ENCODE measurements at places on chromosomes 6 and 20.

DNA sequence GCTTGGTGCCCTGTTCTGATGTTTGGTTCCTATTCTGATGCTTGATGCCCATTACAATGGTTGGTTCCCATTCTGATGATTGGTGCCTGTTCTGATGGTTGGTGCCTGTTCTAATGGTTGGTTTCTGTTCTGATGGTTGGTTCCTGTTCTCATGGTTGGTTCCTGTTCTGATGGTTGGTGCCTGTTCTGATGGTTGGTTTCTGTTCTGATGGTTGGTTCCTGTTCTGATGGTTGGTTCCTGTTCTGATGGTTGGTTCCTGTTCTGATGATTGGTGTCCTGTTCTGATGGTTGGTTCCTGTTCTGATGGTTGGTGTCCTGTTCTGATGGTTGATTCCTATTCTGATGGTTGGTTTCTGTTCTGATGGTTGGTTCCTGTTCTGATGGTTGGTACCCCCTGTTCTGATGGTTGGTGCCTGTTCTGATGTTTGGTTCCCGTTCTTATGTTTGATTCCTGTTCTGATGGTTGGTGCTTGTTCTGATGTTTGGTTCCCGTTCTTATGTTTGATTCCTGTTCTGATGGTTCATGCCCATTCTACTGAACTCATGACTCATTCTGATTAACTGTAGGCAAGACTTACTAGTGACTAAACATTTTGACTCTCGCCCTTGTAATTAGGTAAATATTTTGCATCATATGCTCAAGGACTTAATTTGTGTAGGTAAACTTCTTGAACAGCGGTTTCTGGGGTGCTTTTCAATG, 146.2 kb downstream of the DLL1 start:
- no peak for DNase-seq

DNA sequence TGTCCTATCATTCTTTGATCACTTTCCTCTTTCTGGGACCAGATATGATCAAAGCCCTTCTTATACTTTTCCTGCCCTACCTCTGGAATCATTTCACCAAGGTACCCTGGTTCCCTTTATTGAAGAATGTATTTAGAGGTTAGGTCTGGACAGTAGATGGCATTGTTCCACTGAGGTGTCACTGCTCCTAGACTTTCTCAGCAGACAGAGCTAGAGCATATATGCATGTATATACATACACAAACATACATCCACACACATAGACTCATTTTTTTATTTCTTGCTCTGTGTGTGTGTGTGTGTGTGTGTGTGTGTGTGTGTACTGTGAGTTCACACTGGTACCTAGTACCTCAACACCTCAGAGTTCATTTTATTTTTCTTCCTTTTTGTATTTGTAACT, 40.9 kb downstream of the PTPRA start:
- DNase-seq = no peak

DNA sequence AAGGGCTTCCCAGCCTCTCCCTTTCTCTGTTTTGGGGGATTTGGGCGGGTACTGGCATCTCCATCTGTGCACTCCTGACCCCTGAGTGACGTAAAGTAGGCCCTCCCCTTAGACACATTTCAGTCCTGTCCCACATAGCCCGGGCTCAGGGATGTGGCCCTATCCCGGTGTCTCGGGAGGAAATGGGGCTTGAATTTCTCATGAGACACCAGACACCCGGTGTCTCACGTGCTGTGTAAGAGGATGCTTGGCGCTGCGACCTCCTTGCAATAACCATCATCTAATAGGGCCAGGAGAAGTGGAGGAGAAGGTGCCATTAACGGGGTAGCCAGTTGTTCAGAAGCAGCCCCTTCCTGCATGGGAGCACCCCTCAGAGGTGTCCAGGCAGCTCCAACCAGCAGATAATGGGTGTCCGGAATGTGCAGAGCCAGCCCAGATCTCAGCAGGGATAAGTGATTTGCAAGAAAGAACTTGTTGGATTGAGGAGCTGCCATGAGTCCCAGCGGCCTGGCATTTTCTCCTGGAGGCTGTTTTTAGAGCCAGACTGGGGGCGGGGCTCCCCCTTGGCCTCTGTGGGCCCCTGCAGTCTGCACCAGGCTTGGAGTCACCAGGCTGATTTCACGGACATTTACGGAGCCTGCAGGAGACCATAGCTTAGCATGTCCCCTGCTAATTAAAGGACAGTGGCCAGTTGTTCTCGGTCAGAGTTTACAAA, 372.0 kb downstream of the PREX1 start:
- DNase-seq = no peak

DNA sequence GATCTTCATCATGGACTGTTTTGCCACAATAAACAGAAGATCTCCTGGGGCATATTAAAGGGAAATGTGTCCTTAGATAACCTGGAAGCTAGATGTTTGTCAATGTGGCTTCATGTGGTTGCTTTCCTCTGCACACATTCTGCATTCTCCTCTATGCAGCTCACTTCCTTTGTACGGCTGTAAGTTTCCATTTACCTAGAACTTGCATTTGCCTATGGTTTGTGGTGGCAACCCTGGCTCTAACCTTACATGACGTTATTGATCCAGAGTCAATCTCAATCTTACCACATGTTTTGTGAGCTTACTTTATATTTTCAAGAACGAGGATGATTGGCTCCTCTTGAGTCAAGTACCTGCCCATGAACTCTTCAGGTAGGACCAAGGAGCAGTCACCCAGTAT, 863.1 kb downstream of the MAFB start:
- DNase-seq = no peak

DNA sequence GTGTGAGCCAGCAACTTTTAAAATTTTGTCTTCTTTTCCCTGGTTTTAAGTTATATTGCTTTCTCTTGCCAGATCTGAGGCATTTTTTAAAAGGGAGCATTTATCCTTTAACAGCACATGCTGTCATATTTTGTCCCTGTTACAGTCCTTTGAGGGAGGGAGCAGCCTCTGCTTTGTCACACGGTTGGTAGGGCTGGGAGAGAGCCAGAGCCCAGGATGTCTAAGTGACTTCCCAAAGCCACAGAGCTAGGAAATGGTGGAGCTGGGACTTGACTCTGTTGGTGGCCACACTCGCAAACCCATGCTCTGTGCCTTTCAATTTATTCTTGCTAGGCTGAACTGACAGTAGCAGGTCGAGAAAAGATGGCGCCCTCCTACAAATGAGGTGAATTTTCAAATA, 80.4 kb upstream of the IYD start:
- no peak for DNase-seq

DNA sequence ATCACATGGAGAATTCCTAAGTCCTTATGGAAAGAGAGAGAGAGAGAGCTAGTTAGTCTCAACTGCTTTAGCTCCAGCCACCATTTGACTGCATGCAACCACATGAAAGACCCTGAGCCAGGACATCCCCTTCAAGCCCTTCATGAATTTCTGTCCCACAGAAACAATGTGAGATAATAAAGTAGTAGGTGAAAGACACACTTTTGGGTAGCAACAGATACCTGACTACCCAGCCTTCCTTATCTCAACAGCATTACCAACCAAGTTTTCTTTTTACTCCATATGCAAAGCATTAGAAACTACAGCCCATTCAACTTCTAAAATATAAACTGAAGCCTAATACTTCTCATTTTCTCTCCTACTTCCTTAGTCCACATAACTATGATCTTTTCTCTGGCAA, 23.2 kb upstream of the THEMIS start:
- no peak for DNase-seq

GRCh38 chr6:47130086-47130485, 88.0 kb upstream of the ADGRF1 start:
- no peak for DNase-seq

GRCh38 chr20:45821947-45822346, 5.2 kb downstream of the TNNC2 start:
- DNase-seq = no peak

DNA sequence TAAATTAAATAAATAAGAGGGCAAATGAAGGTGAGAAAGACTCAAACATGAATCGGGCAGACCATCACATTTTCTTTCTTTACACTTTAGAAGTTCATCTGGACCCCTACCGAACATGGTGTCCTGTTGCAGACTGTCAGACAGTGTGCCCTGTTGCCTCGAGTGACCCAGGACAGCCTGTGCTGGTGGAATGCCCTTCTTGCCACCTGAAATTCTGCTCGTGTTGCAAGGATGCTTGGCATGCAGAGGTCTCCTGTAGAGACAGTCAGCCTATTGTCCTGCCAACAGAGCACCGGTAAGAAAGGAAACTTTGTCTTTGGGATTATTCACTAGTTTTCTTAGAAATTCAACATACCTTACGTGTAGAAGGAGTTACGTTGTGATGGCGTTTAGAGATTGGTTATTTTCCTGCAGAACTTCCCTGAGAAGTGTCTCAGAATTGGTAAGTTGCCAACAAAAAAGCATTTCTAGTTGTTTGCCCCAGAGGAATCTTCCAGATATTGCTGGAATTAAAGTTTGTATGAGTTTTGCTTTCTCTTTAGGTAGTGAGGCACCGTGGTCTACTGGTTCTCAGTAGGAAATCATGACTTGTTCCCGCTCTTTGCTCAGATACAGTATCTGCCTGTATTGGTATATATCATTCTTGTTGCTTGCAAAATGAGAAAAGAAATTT, 70.1 kb downstream of the RNF144B start:
- DNase-seq = no peak

GRCh38 chr6:74117113-74117512, 421.1 kb downstream of the CD109 start:
- DNase-seq = no peak

GRCh38 chr6:82118150-82118562, 129.4 kb downstream of the IBTK start:
- DNase-seq = no peak

- no peak for DNase-seq
Observed at GRCh38 chr6:133809406-133809805, 79.5 kb upstream of the TCF21 start.

DNA sequence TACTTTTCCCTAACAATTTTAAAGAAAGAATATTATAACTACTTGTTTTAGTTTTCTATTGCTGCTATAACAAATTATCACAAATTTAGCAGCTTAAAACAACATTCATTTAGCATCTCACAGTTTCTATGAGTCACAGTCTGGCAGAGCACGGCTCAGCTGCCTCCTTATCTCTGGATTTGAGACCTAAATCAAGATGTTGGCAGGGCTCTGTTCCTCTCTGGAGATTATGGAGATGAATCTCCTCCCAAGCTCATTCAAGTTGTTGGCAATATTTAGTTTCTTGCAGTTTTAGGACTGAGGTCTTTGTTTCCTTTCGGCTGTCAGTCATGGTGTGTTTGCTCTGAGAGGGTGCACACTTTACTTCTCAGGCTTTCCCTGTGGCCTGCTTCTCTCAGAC, 1065.8 kb upstream of the EYS start:
- no peak for DNase-seq

DNA sequence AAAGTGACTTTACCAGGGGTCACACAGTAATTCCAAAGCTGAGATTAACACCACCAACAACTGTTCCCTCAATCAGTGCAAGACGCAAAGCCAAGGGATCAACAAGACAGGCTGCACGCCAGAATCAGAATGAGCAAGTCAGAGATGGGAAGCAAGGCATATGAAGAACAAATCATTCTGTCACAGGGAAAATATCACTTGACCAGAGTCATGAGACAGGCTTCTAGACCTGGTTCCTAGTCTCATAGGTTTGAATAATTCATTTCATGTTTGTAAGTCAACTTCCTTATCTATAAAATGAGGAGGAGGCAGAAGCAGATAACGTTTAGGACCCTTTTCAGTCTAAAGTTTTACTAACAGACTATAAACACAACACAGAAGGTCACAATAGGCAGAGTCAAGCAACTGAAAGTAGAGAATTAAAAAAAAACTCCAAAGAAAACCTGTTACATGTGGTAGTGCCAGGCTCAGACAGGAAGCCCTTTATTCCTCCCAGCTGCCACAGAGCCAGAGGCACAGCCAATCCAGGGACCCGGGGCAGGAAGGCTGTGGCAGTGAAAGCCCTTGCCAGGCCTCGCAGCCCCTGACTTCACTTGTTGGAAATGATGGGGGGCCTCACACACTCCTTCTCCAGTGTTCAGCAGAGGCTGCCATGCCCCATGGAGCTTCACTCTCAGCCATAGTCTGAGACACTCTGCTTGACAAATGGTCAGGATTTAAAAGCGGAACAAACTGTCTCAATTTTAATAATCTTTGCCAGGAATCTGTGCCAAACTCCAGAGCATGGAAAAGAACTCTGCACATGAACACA, 29.2 kb upstream of the DST start:
- DNase-seq = no peak

- DNase-seq = no peak
Observed at GRCh38 chr6:163165155-163165910, 249.2 kb upstream of the QKI start.

GRCh38 chr6:3315841-3316240, 57.1 kb downstream of the PSMG4 start:
- DNase-seq = no peak

DNA sequence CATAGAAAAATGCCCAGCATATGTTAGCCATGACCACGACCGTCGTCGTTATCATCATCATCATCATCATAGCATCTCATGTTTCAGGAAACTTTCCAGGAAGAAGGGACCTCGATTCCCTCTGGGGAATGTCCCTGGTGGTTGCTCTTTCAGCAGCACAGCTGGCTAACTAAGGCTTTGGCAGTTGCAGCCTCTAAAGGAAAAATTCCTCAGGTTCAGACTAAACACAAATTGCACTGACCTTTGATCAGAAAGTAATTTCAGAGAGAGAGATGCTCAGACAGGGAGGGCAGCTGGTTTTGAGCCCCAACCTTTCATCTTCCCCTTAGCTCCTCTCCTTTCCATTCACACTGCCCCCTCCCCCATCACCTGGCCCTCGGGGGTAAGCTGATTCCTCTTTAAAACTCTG, 5.6 kb upstream of the CFB start:
- DNase-seq = no peak

DNA sequence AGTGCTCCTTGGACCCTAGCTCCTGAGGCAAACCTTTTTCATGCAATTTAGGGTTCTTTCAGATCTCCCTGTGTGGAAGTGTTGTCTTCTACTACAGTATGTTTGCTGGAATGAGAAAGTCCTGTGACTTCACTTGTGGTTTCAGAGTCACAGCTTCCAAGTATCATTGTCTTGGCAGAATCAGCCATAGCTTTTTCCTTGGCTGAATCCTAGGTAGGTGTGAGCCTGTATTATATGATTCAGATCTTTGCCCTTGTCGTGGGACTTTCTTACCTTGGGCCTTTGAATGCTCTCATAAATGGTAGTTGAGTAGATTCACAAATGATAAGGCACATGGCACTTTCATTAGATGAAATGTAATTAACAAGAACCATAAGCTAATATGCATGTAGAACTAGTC, 16.5 kb downstream of the CARMIL1 start:
- no peak for DNase-seq

DNA sequence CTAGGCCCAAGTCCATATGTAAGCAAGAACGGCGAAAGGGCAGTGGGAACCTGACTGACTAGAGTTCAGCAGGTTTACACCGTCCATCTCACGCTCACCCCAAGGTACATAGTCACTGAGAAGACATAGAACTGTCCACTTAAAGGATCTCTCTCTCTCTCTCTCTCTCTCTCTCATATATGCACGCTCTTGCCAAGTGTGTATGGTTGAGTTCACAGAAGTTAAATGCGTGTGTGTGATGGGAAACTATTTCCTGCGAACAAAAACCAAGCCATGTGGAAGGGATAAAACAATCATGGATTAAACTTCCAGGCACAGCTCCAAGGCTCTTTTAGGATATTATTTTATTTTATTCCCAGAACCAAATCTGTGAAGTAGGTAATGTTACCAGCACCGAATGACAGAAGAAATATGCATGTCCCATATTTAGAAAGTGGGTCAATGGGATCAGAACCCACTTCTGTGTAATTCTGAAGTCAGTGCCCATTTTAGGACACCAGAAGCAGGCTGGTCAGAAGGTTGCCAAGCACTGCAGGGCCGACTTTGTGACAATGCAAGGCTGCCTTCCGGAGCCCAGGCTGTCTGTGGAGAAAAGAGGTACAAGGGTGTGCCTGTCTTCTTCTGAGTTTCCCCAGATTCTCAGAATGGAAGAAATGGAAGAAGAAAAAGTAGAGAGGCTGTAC, 49.2 kb upstream of the MAP7 start:
- DNase-seq = no peak
